ELR (cell line): ENCODE measurements at places on chromosomes 12 and 14.

GRCh38 chr12:49982246-49983087 lies 9.7 kb downstream of the AQP6 start:
- DNase-seq = peak; percentile 58

- peak; percentile 68 for DNase-seq
These were observed 26.8 kb downstream of the AMN start for GRCh38 chr14:102949062-102949800.

DNA sequence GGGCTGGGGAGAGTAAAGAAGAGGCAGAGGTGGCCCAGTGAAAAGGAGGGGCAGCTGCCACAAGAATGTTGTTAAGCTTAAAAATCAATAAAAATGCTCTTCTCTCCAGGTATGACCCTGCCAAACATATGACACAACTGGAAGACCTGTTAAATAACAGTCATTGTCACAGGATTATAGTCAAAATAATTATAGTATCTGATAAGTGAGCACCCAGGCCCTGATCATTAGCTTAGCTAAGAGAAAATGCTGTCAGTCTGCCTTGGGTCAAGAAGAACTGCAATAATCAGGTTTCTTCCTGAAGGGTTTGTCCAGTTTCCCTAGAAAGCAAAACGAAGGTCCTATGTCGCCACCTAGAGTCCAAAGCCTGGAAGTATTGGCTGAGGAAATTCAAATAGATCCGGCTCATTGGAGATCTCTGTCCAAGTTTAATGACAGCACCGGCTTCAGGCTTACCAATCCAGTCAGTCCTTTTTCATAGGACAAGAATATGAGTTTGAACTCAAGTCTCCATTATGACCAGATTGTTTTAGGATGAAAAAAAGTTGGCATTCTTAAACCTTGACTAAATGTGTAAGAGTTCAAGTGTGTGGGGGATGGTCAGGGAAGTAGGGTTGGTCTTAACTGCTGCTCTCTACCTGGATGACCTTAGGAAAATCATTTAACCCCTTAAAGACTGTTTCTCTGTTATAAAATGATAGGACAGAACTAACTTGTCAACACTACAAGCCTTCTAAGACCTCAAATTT lies 22.5 kb upstream of the NKX2-8 start:
- DNase-seq = peak; percentile 71

GRCh38 chr14:99055816-99056215 lies 216.2 kb downstream of the BCL11B start:
- no peak for DNase-seq

- peak; percentile 41 for DNase-seq
These were observed 660 bp upstream of the MCRS1 start for GRCh38 chr12:49568442-49569162.

DNA sequence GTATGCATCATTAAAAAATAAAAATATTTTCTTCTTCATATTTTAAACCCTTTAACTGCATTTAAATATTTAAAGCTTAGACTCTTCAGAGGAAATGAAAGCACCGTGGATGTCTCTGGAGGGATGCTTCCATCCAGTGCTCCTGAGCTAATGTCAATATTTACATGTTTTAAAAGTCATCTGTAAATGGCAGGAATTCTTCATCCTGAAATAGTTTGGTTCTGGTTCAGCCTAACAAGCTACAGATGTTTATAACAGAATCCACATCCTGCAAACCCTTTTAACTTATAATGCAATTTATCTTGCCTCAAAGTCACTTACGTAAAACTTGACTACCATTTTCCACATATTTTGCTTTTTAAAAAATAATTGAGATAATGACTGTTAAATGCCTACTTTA lies 1207.3 kb downstream of the SLC16A7 start:
- DNase-seq = no peak

DNA sequence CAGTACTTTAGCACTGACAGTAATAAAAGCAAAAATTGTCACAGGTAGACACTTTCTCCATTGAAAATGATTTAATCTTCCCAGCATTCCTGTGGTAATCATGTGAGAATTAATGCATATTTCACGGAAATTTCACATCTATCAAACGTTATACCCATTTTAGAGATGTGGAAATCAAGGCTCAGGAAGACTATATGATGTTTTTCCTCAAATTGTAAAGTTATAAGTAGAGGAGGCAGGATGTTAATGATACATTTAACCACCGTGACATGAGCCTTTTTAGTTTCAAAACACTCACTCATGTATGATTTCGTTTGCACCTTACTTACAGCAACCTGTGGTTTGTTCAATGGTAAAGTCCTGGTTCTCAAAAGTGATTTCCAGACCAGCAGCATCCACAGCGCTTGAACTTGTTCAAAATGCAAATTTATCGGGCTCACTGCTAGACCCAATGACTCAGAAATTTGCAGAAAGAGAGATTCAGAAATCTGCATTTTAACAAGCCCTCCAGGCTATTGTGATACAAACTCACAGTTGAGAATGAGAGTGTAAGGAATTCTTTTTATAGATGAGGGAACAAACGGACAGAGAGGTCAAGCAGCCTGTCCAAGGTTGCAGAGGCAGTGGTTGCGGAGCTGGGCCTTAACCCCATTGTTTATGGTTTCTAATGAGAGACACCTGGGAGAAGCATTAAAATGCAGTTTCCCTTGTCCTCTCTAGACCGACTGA lies 654.8 kb upstream of the TBX3 start:
- peak; percentile 71 for DNase-seq

- no peak for DNase-seq
These were observed 146.4 kb upstream of the PRICKLE1 start for GRCh38 chr12:42735861-42736361.

DNA sequence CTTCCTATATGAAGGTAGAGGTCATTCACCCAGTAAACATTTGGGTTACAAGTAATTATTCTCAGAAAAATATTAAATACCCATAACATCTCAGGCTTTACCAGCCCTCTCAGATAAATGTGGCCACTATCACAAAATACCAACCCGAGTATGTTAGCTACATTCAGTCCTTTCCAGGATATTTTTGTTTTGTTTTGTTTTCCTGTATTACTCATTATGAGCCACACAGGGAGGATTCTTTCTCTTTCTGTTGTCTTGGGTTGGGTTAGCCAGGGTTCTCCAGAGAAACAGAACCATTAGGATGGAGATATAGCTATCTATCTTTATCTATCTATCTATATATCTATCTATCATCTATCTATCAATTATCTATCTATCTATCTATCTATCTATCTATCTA lies 947.6 kb upstream of the MDGA2 start:
- no peak for DNase-seq

DNA sequence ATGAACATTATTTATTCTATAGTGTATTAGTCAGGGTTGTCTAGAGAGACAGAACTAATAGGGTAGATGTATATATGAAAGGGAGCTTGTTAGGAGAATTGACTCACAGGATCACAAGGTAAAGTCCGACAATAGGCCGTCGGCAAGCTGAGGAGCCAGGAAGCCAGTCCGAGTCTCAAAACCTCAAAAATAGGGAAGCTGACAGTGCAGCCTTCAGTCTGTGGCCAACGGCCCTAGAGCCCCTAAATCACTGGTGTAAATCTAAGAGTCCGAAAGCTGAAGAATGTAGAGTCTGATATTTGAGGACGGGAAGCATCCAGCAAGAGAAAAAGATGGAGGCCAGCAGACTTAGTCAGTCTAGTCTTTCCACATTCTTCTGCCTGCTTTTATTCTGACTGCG lies 912.2 kb downstream of the FLRT2 start:
- DNase-seq = no peak

DNA sequence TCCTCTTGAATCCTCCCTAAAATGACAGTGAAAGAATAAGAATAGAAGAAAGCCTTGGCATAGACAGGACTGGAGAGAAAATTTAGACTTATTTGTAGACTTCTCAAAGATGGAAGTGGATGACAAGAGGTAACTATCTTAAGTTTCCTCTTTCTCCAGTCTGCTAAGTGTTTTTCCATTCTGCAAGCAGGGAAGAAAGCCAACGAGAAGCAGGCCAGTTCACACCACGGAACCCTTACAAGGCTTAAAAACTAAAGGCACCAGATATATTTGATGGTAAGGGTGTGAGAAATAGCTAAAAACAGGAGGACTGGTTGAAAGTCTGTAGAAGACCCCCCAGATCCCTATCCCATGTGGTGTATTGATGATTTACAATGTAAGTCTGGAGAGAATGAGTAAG lies 82.9 kb upstream of the GPHB5 start:
- no peak for DNase-seq

GRCh38 chr12:22126758-22127157 lies 80.7 kb downstream of the CMAS start:
- no peak for DNase-seq

GRCh38 chr12:51521554-51522276 lies 69.3 kb upstream of the SCN8A start:
- peak; percentile 16 for DNase-seq

GRCh38 chr14:103594265-103594664 lies 31.5 kb downstream of the COA8 start:
- peak; percentile 97 for DNase-seq

GRCh38 chr12:52427083-52427482 lies 7.1 kb downstream of the KRT75 start:
- no peak for DNase-seq

DNA sequence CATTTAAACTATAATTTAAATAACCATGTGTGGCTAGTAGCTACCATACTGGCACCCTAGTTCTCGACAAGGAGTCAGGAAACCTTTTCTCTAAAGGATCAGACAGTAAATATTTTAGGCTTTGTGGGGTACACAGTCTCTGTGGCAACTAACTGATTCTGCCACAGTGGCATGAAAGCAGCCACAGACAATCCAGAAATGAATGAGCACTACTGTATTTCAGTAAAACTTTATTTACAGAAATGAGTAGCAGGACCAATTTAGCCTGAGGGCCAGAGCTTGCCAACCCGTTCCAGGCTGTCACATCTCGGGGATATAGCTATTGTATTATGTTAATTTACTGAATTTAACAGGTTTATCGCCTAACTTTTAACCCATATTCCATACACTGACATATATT lies 278.7 kb downstream of the ITPR2 start:
- no peak for DNase-seq

GRCh38 chr14:56996721-56997399 lies 186.6 kb upstream of the OTX2 start:
- no peak for DNase-seq

GRCh38 chr12:94807951-94808350 lies 157.6 kb upstream of the TMCC3 start:
- no peak for DNase-seq

DNA sequence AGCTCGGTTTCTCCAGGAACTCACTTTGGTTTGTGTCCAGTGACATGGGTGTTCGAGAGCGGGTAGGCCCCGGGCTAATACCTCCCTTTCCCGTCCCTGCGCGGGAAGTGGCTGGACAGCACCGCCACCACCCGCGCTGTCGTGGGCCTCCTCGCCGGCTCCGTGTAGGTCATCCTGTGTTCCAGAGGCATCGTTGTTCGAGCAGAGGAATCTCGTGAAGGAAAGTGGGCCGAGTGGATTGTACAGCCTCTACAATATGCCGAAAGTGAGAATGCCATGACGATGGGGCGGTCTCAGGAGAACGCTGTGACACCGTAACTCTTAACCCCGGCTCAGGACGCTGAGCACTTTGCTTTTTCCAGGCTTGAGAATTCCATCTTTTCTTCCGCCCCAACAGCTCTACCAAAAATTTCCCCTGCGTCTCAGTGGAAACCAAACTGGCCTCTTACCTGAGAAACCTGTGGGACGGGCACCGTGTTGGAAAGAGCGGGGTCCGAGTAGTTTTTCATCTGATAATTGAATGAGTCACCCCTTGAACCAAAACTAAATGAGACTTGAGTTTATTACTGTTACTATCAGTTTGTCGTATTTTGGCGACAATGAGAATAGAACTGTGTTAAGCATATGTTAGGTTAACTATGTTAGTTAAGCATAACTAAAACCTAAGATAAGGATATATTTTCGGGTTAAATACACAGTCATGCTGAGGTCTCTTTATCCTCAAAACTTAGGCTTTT lies 510 bp downstream of the EIF2S1 start:
- DNase-seq = peak; percentile 35

GRCh38 chr12:108341356-108341755 lies 2.2 kb upstream of the CMKLR1 start:
- no peak for DNase-seq

DNA sequence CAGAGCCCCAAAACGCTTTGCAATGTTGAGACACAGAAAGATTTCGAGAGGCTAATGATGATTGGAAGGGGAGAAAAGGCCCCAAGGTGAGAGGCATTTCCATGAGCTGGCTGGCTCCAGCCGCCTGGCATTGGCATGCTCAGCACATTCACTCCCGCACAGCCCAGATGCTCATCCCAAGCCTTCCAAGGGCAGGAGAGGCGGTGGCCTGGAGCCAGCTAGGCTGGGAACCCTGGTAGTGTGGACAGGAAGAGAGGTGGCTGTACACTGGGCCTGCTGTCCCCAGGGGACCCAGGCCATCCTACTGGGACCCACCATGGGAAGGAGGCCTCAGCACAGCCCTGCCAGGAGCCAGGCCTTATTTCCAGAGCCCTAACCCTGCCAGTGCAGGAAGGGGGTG lies 72.2 kb downstream of the SPTB start:
- no peak for DNase-seq

- DNase-seq = no peak
These were observed 2.1 kb downstream of the KRT83 start for GRCh38 chr12:52319097-52319496.

GRCh38 chr12:47222520-47223030 lies 142.8 kb upstream of the AMIGO2 start:
- DNase-seq = no peak

- peak; percentile 4 for DNase-seq
These were observed 73.4 kb downstream of the SLC38A4 start for GRCh38 chr12:46752396-46752795.

DNA sequence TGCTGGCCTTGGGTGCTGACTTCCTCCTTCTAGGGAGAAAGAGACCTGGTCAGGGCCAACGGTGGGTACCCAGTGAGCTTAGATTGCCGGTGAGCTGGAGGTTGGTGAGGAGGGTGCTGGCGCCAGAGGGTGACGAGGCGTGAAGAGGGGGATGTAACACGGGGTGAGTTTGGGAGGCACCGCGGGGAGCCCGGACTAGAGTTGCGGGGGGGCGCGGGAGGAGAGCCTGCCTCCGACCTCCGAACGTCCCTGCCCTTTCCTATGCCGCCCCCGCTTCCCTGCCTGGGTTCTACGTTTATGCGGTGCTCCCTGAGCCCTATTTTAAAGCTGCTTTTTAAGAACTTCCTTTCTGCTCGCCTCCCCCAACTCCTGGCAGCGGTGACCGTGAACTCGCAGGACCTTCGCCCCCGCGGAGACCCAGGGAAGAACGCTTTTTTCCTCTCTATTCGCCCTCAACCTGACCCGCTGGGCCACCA lies 18.6 kb downstream of the OR6S1 start:
- no peak for DNase-seq

GRCh38 chr12:107475900-107476299 lies 209.7 kb upstream of the PWP1 start:
- no peak for DNase-seq

- DNase-seq = no peak
These were observed 91.3 kb upstream of the PLEKHA5 start for GRCh38 chr12:19038209-19038608.

DNA sequence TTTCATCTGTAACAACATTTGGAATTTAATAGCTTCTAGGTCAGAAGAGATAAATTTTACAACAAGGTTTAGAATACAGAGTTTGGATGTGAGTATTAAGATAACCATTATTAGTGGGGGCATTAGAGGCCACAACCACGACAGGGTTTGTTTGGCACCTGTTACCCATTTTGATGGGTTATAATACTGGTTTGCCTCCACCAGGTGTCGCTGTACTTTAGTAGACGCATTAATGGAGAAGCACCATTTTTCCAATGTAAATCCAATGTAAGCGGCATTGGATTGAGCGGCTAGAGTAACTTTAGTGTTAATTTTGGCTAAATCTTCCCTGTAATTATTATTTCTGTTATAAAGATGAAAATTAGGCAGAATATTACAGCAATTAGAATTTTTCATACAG lies 136.2 kb downstream of the SLCO1B3 start:
- peak; percentile 49 for DNase-seq
